Stimulated activated CD4-positive, alpha-beta T cell treated with anti-CD3 and anti-CD28 coated beads, TNF-alpha, amount 100 ng/mL, for 4 hours (primary cell): ENCODE measurements at places on chromosomes 13 and 19.

DNA sequence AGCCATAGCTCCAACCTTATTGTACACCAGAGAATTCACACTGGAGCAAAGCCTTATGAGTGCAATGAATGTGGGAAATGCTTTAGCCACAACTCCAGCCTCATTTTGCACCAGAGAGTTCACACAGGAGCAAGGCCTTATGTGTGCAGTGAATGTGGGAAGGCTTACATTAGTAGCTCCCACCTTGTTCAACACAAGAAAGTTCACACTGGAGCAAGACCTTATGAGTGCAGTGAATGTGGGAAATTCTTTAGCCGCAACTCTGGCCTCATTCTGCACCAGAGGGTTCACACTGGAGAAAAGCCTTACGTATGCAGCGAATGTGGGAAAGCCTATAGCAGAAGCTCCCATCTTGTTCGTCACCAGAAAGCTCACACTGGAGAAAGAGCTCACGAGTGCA is 5.9 kb upstream of the TRAPPC2B start:
- DNase-seq: no peak

DNA sequence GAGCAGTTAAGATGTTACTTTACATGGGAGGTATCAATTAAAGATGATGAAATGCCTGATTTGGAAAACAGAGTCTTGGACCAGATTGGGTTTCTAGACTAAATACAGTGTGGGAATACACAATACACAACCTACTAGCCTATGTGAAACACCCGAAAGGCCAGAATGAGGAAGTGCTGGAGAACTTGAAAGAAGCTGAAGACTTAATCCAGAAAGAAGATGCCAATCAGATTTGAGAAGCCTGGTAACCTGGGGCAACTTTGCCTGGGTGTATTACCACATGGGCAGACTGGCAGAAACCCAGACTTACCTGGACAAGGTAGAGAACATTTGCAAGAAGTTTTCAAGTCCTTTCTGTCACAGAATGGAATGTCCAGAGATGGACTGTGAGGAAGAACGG is 43.2 kb downstream of the N4BP2L1 start:
- DNase-seq: no peak

DNA sequence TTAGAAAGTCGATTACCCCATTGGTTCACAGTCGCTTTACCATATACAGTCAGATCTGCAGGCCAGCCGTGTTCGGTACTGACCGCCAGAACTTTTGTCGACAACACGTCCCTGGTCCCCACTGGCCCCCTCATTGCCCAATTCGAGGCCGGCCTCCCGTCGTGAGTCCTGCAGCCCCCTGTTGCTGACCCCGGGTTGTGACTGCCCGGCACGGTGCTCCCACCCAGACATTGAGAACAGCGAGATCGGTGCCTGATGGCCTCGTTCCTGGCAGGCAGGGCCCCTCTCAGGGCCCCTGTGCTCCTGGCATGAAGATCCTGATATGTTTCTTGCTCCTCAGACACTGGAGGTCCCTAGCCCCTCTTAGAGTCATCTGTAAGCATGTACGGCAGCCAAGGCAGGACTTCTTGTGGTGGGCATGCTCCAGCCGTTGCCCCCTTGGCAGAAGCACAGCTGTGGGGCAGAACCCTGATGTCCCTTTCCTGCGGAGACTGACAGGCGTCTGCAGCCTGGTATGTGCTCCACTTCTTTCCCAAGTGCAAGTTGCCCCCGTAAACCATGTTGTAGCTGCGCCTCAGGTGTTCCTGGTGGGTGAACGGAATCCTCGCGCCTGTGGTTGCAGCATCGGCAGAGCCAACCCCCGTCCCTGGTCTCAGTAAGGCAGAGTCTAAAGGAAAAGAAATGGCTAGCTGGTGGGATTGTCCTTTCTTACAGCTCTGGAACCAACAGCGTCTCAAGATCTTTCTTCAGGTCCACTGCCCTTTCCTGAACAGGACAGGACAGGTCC is 123.2 kb upstream of the SPACA7 start:
- DNase-seq: no peak

DNA sequence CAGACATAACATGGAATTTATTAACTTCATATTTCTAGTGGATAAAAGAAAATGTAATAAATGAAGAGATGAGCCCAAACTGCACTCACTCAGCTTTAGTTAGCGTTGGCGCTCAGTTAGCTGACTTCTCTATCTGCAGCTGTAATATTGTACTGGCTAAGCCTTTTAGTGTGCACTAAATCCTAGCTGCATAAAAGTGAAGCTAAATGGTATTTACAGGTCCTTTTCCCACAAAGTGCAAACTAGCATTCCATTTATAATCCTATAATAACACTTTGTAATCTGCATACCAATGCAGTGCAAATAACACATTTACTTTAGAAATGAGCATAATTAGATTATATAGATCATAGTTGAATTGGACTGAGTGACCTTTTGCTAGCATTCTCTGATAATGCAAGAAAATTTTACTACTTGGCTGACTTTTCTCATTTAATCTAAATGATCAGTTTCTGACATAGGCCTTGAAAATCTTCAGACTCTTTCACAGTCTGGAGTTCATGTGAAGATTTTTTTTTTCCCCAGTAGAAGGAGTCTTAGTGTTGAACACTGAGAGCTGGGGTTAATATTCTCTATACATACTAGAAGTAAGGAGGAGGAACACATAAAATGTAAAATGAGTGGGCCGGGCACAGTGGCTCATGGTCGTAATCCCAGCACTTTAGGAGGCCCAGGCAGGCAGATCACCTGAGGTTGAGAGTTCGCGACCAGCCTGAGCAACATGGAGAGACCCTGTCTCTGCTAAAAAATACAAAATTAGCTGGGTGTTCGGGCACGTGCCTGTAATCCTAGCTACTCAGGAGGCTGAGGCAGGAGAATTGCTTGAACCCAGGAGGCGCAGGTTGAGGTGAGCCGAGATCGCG is 1426.4 kb downstream of the PCDH9 start:
- no peak for DNase-seq

- peak; percentile 25 for DNase-seq
These were observed 44.4 kb downstream of the ELF1 start for GRCh38 chr13:40974460-40975407.

DNA sequence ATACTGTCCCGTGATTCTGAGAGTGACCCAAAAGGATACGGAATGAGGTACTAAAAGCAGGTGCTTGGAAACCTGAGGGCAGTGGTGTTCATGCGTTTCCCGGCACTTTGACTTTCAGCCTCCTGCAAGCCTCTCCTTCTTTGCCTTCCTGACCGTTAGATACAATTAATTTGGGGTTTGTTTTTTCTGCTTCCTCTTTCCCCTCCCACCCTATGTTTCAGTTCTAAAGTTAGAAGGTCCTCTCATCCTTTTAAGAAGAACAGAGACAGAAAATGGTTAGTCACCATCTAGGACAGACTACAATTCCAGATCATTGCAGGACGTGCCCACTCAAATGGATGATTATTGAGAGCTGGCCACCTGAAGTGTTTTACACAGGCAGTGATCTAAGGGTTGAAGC is 1.8 kb upstream of the LILRB4 start:
- no peak for DNase-seq

- no peak for DNase-seq
These were observed 58.3 kb downstream of the DOCK9 start for GRCh38 chr13:98919566-98919965.

- no peak for DNase-seq
These were observed 244.8 kb downstream of the COG6 start for GRCh38 chr13:39900106-39900750.

DNA sequence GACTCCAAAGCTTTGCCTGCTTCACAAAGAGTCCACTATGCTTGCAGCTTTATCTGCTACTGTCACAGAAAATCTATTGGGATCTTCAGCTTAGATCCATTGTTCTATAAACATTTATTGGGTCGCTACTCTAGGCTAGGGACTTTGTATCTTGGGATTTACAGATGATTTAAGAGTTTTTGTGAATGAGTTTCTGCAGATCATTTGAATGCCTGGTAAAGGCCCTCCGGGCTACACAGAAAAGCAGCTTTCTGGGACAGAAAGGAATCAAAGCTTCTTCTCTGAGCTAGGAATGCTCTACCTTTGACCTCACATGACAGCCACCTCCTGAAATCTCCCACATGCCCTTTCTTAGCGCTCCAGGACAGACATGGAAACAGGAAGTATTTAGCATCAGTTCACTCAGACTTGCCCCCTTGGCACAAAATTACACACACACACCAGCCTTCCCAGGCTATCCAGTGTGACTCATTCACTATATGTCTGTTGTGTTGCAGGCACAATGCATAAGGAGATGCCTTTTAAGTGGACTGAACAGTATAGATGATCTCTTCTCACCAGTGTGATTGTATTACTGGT is 492.4 kb downstream of the DACH1 start:
- DNase-seq: no peak

- no peak for DNase-seq
These were observed 2.5 kb downstream of the TMEM190 start for GRCh38 chr19:55379174-55379573.

DNA sequence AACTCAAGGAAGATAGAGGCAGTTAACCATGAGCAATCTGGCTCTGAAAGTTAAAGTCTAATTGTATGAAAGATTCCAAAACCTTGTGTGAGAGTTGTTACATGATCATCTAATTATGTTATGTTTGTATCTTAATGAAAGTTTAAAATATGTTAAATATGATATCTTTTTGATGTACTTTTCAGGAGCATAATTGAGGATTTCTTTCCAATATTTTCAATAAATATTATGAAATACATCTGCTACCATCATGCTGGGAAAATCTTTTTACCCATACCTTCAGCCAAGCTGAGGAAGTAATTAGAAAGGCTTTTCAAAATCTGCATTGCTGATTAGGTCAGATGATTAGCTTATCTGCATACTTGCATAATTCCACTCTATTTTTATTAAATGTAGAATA is 318.4 kb downstream of the KLF12 start:
- DNase-seq: no peak

- no peak for DNase-seq
These were observed 576.7 kb upstream of the PCDH9 start for GRCh38 chr13:67806796-67807195.

- no peak for DNase-seq
These were observed 88.0 kb downstream of the ATP11A start for GRCh38 chr13:112777637-112778406.

GRCh38 chr13:25992076-25992475 is 59.7 kb downstream of the SHISA2 start:
- no peak for DNase-seq

- DNase-seq: no peak
These were observed 6.9 kb downstream of the PPP1R15A start for GRCh38 chr19:48879025-48879637.

DNA sequence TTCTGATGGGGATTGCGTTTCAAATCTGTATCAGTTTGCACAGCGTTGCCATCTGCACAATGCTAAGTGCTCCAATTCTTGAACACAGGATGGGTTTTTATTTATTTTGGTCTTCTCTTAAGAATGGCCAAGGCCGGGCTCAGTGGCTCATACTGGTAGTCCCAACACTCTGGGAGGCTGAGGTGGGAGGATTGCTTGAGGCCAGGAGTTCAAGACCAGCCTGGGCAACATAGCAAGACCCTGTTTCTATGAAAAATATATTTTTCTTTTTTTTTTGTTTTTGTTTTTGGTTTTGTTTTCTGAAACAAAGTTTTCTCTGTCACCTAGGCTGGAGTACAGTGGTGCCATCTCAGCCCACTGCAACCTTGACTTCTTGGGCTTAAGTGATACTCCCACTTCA is 5.5 kb upstream of the YJEFN3 start:
- DNase-seq: no peak

- no peak for DNase-seq
These were observed 39.6 kb downstream of the ZNRF4 start for GRCh38 chr19:5494773-5495172.

DNA sequence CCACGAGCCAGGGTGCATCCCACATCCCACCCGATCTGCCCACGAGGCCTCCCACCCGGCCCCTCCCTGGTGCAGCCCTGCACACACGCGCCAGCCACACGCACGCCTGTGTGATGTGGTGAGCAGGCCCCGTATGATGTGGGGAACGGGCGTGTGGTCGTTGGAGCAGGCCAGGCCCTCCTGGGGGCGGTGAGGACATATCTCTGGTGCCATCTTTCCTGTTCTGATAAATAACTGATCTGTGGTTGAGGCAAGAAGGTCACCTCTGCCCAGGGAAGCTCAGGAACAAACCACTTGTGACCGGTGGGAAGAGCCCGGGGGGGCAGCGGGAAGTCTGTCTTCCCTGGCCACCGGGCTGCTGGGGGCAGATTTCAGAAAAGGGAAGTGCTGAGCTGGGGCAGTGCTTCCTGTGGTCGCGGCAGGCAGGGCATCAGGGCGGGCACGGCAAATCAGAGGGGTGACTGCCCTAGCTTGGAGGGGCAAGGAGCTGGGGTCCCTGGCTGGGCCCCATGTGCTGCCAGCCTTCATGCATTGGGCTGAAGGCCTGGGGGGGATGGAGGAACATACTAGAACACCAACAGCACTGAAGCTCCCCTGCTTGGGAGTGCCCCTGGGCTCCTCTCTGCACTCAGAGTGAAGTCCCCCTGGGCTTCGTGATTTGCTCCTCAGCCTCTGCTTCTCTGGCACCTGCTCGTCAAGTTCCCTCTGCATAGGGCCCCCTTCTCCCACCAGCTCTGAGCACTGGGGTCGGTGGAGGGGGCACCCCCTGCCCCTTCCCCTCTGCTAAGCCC is 35.2 kb upstream of the SLC7A10 start:
- DNase-seq: no peak

- no peak for DNase-seq
These were observed 772 bp downstream of the GPC6 start for GRCh38 chr13:93227280-93227877.

GRCh38 chr13:37225414-37226070 is 120.1 kb upstream of the CSNK1A1L start:
- no peak for DNase-seq

DNA sequence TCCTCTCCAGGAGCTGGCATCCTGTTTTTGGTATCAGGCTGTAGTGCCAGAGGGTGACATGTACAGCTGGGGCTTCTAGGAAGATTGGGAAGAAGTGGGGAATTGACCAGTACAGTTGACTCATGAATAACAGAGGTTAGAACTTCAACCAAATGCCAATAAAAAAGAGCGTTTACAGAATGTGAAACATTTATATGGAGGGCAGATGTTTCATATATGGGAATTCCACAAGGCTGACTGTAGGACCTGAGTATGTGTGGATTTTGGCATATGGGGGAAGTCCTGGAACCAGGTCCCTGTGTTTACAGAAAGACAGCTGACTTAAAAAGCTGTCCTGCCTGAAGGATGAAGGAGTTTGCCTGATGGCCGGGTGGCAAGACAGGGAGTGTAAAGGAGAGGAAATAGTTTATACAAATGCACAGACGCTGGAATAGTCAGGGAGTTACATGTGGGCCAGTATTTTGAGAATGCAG is 5.2 kb downstream of the CHAMP1 start:
- DNase-seq: no peak

DNA sequence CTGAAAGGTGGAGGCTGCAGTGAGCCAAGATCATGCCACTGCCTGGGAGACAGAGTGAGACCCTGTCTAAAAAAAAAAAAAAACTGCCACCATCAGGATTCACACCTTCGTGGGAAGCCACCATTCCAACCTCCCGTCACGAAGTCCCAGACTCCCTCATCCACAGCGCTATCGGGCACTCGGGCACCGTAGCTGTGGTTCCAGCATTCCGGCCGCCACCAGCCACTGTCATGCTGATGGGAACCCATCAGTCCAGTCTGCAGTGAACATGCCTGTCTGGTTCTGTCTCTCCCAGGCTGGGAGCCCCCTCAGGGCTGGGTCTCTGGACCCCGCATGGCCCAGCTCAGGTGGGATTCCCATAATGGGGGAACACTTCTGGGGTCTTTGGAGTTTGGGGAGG is 27.5 kb downstream of the TINCR start:
- DNase-seq: no peak
